ENCODE measurements at places on chromosomes 16 and 17.

DNA sequence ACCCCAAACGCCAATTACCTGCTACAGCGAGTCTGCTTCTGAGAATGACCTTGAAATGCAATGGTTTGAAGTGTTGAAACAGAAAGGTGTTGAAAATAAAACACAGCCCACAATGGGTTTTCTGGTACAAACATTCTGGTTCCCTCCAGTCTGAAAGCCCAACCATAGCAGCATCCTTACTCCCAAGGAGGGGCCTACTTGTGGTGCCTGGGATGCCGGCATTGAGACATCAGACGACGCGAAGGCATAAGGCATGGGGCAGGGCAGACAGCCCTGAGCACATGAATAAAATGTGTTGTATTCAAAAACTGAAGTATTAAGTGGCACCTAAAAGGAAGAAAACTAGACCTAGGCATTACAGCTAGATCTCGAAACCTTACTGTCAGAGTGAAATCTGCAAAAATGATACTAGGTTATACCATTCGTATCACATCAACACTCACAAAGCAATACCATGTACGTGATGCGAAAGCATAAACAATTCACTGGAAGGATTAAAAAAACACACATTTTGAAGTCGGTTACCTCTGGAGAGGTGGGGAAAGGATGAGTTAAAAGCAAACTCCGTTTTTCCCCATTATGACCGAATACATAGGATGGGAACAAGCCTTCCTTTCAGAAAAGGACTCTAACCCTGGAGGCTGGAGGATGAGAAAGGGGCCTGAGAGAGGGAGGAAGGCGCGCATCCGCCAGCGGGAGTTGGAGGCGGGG, 702 bp downstream of the NUDT21 start:
- DNase-seq = no peak

DNA sequence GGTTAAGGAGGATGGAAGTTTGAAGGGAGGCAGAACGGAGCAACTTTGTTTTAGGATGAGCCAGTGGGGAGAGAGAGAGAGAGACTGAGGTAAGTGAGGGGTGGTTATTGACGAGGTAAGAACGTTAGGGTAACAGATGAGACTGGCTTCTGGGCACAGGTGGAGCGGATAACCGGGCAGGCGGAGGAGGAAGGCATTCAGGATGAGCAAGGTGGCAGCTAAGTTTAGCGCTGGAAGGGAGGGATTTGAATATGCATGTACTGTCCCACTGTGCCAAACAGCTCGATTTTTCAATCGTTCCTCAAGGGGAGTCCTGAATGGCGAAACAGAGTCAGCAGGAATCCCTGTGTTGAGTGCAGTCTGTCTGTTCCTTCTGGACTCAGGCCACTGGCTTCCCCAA, 35.8 kb downstream of the CACNG3 start:
- DNase-seq = no peak

DNA sequence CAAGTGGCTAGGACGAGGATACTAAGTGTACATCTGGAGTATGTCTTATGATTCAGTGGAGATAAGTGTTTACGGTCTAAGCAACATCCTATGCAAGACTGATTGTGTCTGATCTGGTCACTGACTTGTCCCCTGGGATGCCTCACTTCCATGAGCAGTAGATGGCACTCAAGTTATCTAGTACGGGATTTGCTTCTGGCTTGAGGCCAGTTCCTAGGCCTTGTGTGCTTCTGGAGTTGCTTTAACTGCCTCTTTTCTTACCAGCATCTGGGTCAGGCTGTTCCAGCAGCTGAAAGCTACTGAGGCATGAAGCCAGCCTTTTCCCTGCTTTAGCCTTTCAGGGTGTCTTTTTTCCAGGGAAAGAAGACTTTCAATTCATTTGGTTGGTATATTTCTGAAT, 23.0 kb downstream of the SUPT6H start:
- DNase-seq = peak; percentile 95

DNA sequence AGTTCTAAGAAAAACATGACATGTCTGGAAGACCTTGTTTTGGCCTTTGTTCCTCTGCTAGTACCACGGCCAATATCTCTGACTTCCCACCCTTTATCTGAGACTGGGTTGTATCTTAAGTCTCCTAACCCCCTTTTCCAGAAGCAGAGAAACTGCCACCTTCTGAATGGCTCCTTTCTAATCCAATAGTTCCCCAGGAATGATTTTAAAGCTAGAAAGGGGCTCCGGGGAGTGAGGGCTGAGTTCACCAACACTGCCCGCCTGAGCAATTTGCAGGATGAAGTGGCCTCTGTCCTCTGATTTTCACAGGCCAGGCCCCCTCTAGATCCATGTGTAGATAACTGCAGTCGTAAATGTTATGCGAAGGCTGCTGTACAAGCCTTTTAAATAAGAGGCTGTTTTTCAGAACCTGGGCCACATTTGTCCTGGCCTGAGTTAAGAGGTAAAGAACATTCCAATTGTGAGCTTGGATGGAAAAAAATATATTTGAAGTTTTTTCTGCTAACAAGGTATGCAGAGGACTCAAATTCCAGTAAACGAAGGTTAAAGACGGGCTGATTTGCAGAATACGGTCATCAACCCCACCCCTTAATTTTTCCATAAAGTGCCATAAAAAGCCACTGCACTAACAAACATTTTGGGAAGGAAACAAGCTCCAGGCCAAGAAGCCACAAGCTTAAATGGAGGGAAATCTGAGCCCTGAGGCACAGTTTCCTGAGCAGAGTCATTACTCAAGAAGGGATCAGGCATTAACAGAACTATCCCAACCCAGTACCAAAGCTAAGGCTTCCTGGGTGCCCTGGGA, 117.0 kb upstream of the MAF start:
- peak; percentile 59 for DNase-seq

GRCh38 chr16:59909262-59909661, 1175.1 kb upstream of the GOT2 start:
- DNase-seq = no peak

DNA sequence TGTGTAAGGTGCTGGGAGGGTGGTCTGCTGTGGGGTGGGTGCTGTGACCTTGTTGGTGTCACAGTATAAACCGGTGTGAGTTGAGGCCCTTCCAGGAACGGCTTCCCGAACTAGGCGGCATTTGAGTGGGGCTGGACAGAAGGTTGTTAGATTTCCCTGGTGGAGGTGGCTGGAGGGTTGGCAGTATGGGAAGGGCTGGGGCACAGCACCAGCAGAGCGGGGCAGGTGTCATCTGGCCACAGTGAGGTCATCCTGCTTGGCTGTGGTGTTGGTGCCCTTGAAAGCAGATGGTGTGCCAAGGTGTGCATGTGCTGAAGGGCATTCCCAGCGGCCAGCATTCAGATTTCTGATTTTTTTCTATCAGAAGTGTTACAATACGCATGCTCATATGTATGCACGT, 28.1 kb downstream of the BANP start:
- no peak for DNase-seq
